ENCODE measurements at places on chromosomes 5 and 9.

- DNase-seq, result no peak
These were observed 13.2 kb upstream of the AUH start for GRCh38 chr9:91374939-91375338.

DNA sequence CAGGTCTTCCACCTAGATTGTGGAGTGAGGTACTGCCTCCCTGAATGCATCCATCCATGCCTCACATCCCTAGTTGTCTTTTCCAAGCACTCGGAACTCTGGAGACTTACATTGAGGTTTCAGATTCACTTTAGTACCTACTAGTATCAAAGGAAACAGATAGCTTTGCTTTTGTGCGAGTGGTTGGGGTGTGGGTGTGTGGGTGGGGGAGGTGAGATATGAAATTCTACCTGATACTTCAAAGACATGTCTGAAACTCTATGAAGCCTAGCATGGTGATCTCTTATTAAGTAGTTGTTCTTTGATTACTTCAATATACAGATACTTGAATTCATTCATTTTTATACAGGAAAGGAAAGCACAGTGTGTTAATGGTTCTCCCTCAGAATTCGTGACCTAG, 64.4 kb downstream of the MCCC2 start:
- DNase-seq, result no peak

DNA sequence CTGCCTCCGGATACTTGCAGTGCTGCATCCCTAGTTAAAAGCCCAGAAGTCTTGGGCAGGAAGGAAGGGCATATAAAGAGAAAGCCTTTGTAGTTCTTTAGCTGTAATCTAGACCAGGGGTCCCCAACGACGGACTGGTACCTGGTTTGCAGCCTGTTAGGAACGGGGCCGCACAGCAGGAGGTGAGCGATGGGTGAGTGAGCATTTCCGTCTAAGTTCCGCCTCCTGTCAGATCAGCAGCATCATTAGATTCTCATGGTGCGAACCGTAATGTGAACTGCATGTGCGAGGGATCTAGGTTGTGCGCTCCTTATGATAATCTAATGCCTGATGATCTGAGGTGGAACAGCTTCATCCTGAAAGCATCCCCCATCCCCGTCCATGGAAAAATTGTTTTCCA, 1.6 kb upstream of the SMIM15 start:
- no peak for DNase-seq

DNA sequence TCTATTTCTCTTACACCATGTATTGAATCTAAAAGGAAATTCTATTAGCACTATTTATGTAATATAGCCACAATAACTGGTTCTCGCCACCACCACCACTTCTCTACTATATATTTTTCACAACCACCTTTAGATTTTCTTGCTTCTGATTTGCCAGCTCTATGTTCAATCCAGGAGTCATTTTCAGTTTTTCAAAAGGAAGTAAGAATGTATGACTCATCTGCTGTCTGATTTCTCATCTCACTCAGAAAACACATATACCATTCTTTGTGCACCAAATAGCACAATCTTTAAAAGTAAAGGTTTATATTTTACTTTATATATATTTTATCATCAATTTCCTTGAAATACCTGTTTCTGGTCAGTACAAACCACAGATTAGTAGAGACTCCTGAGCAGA, 1127.5 kb downstream of the TAF11L14 start:
- DNase-seq, result no peak

DNA sequence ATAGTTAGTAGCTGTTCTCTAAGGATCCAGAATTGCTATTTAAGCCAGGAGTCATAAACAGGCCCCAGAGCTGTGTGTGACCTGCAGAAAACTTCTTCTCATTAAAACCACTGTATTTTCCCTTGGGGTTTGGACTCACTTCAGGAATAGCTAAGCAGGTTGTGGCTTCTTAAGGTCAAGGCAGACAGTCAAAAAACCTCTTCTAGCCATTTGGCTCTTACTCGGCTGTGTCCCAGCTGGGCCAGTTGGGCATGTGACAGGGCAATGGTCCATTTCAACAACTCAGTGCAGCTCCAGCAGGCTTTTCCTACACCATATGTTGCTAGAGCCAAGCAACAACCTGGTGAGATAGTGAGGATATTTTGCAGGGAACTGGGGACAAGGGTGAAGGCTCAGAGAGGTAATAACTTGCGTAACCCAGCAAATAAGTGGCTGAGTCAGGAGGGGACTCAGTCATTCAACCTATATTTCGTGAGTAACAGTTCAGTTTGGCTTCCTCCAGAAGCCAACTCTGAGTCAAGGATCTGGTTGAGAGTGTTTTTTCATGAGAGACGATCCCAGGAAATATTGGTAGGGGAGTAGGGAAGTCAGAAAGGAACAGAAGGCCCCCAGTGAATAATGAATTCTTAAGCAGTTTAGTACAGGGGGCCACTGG, 115.4 kb upstream of the PPP2R2B start:
- no peak for DNase-seq

- DNase-seq, result no peak
These were observed 41.0 kb upstream of the DMRT3 start for GRCh38 chr9:935348-935965.
